Osteocyte (in vitro differentiated cells): ENCODE measurements at places on chromosomes 1 and 21. TPM values are rescaled to one million over a fixed set of nuclear protein-coding genes. Genes with fewer than 3 reads are reported as not detected.

Gene RPRD2
- 29.9 and 31.7 TPM in 2 replicates for total RNA-seq

Gene CFHR3
- total RNA-seq: 0.42 and 0.54 TPM in 2 replicates

Gene AKNAD1
- 0.70 and 1.1 TPM in 2 replicates for total RNA-seq

Gene PLA2G2C
- total RNA-seq: not detected in 2 replicates

Gene FBXO28
- 26.0 and 28.1 TPM in 2 replicates for total RNA-seq

Gene SLFNL1
- 0.29 and 0.30 TPM in 2 replicates for total RNA-seq

- H3K4me3 ChIP-seq: no peak overlapping the region
- peaks cover 26% of the 10 kb centered on the region for H3K4me1 ChIP-seq
- no peaks in the 10 kb centered on the region for H3K36me3 ChIP-seq
- no peaks in the 10 kb centered on the region for H3K27me3 ChIP-seq
These were observed 476.3 kb upstream of the RUNX1 start for GRCh38 chr21:35525443-35525842.

DNA sequence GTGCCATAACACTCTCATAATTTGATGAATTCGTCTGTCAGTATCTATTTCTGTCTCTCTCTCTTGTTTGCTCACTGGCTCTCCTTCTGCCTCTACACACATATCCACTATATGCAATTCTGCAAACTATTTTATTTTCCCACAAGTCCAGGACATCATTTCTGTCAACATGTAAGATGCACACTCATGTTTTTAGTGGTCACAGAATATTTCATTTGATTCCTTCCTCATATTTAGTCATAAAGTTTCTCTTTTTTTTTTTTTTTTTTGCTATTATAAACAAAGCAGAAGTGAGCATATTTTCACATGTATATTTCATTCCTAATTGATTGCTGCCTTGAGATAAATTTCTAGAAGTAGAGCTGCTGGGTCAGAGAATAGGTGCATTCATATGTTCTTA, 165.3 kb downstream of the PGBD5 start:
- peaks cover 41% of the 10 kb centered on the region for H3K36me3 ChIP-seq
- H3K4me3 ChIP-seq: no peak overlapping the region
- DNase-seq: no peak
- no peaks in the 10 kb centered on the region for H3K27me3 ChIP-seq
- H3K27ac ChIP-seq: no peak overlapping the region
- no peaks in the 10 kb centered on the region for H3K4me1 ChIP-seq

- H3K27me3 ChIP-seq: no peaks in the 10 kb centered on the region
- no peaks in the 10 kb centered on the region for H3K36me3 ChIP-seq
- no peak overlapping the region for H3K4me3 ChIP-seq
- peaks cover 3% of the 10 kb centered on the region for H3K4me1 ChIP-seq
- no peak overlapping the region for H3K27ac ChIP-seq
These were observed 181.0 kb upstream of the JUN start for GRCh38 chr1:58964880-58965279.

- H3K27me3 ChIP-seq: no peaks in the 10 kb centered on the region
- H3K36me3 ChIP-seq: peaks cover 7% of the 10 kb centered on the region
- H3K4me1 ChIP-seq: no peaks in the 10 kb centered on the region
- no peak overlapping the region for H3K27ac ChIP-seq
- DNase-seq: no peak
These were observed 72.7 kb upstream of the ACTL8 start for GRCh38 chr1:17682400-17682799.

DNA sequence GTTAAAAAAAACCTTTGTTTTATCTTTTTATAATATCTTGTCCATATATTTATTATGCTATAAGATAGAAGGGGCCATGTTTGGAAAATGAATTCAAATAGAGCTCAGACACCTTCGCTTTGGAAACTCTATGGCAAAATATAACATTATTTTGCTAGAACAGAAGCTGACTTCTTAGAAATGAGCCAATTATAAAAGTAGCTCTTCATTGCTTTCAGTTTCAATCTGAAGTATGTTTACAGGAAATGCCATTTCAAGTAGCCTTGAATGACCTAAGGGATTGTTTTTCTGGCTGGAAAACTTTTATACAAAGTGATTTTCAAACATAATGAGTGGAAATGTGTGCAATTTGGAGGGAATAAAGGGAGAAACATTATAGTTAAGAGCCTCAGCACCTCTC, 37.8 kb upstream of the GBP5 start:
- no peaks in the 10 kb centered on the region for H3K27me3 ChIP-seq
- no peaks in the 10 kb centered on the region for H3K36me3 ChIP-seq
- no peak overlapping the region for H3K4me3 ChIP-seq
- DNase-seq: no peak
- H3K4me1 ChIP-seq: peaks cover 6% of the 10 kb centered on the region
- no peak overlapping the region for H3K27ac ChIP-seq

DNA sequence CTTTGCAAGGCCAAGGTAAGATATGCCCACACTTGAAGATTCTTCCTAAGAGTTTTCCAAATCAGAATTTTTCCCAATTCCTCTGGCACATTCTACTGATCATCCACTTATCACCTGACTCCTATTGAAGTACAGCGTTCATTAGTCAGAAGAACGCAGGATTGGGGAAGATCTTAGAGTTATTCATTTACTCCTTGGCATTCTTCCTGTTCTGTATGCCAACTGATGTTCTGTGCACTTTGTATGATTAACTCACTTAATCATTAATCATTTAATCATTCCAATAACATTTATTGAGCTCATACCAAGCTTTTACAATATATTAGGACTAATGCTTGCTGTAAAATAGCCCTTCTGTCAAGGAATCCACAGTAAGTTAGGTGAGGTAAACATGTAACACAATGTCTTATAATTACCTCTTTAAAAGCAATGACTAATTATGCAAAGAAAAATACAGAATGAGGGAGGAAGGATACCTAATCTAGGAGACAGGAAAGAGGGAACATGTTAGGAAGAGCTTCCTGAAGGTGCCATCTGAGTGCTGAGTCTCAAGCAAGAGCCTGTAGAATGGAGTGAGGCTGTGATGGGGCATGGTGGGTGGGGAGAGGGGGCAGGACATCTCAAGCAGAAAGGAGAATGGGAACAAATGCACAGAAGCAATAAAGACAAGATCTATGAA, 71.1 kb upstream of the DPT start:
- no peak overlapping the region for H3K4me3 ChIP-seq
- H3K27me3 ChIP-seq: peaks cover 10% of the 10 kb centered on the region
- no peaks in the 10 kb centered on the region for H3K36me3 ChIP-seq
- H3K4me1 ChIP-seq: no peaks in the 10 kb centered on the region

- DNase-seq: no peak
- H3K4me1 ChIP-seq: peaks cover 24% of the 10 kb centered on the region
- H3K4me3 ChIP-seq: peak overlapping the region; percentile 36
- peak overlapping the region; percentile 60 for H3K27ac ChIP-seq
- no peaks in the 10 kb centered on the region for H3K27me3 ChIP-seq
- H3K36me3 ChIP-seq: no peaks in the 10 kb centered on the region
These were observed 38.5 kb downstream of the MSTO1 start for GRCh38 chr1:155648207-155649147.

GRCh38 chr21:42830456-42831455, 48.6 kb downstream of the WDR4 start:
- H3K4me1 ChIP-seq: no peaks in the 10 kb centered on the region
- no peaks in the 10 kb centered on the region for H3K36me3 ChIP-seq
- DNase-seq: peak; percentile 76
- peaks cover 42% of the 10 kb centered on the region for H3K27me3 ChIP-seq
- H3K4me3 ChIP-seq: no peak overlapping the region

DNA sequence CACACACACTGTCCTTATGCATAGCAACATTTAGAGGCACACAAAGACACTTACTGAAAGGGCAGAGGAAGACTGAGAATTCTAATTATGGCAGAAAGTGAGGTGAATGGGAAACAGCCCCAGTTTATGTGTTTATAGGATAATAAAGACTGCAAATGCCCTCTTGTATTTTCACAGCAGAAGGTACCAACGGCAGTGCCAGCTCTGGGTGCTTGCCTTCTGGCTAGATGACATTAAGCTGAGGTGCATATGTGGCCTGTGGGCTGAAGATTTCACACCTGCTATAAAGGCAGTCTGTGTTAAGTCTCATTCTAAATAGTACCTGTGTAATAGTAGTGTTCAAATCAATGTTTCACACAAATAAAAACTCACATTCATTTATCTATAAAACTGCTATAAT, 347.2 kb upstream of the ZRANB2 start:
- H3K4me3 ChIP-seq: no peak overlapping the region
- H3K27me3 ChIP-seq: no peaks in the 10 kb centered on the region
- H3K4me1 ChIP-seq: no peaks in the 10 kb centered on the region
- no peak for DNase-seq
- no peaks in the 10 kb centered on the region for H3K36me3 ChIP-seq

GRCh38 chr1:200359610-200360163, 50.1 kb downstream of the ZNF281 start:
- H3K27me3 ChIP-seq: no peaks in the 10 kb centered on the region
- H3K4me3 ChIP-seq: no peak overlapping the region
